ENCODE measurements at places on chromosomes 5 and 9.
A peak's percentile ranks its signal among the peaks of the same experiment; 100 is the strongest.

GRCh38 chr5:109485030-109485429 is 75.3 kb upstream of the PJA2 start:
- DNase-seq: no peak

- DNase-seq: no peak
Measured at GRCh38 chr9:98444601-98445000, 189.2 kb upstream of the TBC1D2 start.

DNA sequence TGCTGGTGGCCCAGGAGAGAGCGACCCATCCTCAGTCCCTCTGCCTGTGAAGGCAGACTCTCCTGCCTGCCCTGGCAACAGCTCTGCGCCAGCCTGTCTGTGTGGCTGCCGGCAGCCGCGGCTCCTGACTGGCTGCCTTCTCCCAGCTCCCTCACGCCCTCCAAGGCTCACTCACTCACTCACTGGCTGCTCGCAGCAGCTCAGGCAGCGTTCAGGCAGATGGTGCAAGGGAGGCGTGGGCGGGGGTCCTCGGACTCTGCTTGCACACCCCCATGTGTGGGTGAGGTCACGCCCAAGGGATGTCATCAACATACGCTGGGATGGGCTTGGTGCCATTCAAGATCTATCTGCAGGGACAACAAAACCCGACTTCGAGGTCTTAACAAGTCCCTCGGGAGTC is 66.7 kb downstream of the DAB2IP start:
- DNase-seq: peak; percentile 49

GRCh38 chr9:92509050-92509449 is 26.7 kb downstream of the ECM2 start:
- no peak for DNase-seq

DNA sequence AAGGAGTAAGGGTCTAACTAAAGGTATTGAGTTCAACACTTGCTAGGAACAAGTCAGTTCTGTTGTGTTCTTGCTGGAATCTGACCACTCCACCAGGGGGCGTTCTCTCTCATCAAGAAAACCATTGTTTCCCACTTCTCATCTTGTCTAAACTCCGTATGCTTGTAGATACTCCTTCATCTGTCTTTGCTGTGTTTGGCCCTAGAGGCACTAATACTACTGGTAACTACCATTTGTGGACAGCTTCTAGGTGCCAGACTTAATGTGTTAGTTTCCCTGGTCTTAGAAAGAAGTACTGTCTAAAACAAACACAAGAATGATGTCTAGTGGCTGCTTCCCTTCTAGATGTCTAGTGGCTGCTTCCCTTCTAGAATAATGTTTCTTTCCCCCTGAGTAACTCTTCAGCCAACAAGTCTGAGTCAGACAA is 18.7 kb upstream of the PTPDC1 start:
- peak; percentile 77 for DNase-seq

GRCh38 chr5:111135946-111136345 is 43.8 kb downstream of the WDR36 start:
- no peak for DNase-seq

- no peak for DNase-seq
Measured at GRCh38 chr9:91902475-91903125, 47.4 kb downstream of the ROR2 start.

DNA sequence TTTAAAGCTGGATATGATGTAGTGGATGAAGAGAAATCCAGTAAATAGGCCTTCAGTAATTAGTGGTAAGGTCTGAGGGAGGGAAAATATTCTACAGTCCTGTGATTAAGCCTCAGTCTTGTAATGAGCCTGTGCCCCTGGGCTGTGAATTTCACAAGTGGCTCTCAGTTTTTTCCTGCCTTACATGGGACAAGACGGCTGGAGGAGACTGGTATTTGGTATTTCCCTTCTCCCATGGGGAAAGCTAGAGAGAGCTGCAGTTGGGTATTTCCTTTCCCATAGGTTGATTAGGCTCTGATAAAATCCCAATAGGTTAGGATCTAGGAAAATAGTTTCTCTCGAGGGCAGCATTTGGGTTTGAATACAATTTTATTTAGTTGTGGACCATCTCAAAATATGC is 62.2 kb upstream of the GNA14 start:
- no peak for DNase-seq

- DNase-seq: no peak
Measured at GRCh38 chr5:124395926-124396325, 350.5 kb downstream of the ZNF608 start.

DNA sequence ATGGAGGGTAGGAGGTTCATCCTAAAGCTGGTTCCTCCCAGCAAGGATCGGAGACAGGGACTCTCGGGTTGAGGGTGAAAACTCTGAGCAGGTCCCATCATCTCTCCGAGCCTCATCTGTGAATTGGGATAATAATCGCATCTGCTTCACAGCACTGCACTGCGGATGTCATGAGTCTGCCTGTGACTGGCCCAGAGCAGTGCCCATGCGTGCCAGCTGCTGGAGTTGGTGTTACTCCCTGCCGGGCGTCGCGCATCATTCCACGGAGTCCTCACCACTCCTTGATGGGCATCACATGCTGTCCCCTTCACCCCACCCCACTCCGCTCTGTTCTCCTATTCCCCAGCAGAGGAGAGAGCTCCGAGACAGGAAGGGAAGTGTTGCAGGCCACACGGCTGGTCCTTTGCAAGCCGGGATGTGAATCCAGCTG is 35.1 kb upstream of the ORM1 start:
- no peak for DNase-seq

- DNase-seq: no peak
Measured at GRCh38 chr5:86625148-86625547, 7.4 kb downstream of the COX7C start.
